ENCODE measurements at places on chromosomes 5 and 9.

DNA sequence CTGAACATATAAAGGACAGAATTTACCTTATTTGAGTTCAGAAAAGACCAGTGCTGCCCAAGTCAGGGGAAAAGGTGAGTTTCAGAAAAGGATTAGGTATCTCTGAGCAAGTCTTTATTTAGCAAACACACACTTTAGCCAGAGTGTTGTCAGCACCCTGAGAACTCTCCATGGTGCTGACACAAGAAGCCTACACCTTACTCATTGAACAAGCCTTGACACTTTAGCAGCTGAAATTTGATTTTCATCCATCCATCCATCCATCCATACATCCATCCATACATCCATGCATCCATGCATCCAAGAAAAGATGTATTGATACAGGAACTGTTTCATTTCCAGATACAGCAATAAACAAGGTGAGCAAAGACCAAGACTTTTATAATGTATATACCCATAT, 311.2 kb downstream of the TRIM32 start:
- no peak for DNase-seq

- no peak for DNase-seq
Observed at GRCh38 chr5:94545870-94546625, 72.4 kb downstream of the KIAA0825 start.

DNA sequence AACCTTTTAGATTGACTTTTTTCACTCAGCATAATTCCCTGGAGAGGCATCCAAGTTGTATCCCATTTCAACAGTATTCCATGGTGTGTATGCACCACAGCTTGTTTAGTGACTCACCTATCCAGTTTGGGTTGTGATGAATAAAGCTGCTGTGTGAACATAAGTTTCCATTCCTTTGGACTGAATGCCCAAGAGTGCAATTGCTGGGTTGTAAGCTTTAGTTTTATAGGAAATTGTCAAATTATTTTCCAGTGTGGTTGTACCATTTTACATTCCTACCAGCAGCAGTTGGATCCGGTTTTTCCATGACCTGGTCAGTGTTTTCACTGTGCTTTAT, 60.9 kb upstream of the TMED7 start:
- DNase-seq, result no peak

GRCh38 chr5:44388321-44389089, 715 bp downstream of the FGF10 start:
- DNase-seq, result no peak

GRCh38 chr5:133147411-133147810, 95.6 kb downstream of the HSPA4 start:
- no peak for DNase-seq

DNA sequence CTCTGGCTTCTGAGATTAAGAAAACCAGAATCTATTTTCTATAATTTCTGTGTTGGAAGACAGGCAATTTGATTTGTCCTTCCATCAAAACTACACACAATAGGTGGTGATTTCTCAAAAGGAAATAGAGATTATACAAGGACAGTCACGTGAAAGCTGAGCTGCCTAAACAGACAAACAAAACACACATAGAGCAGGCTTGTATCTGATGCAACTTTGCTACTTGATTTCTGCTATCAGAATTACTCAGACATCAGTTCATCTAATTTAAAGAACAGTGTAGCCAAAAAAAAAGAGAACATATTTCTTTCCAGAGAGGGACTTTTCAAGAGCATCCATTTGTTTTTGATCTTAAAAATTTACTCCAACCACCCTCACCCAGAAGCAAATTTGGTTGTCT, 2128.3 kb upstream of the C9orf72 start:
- DNase-seq, result no peak

DNA sequence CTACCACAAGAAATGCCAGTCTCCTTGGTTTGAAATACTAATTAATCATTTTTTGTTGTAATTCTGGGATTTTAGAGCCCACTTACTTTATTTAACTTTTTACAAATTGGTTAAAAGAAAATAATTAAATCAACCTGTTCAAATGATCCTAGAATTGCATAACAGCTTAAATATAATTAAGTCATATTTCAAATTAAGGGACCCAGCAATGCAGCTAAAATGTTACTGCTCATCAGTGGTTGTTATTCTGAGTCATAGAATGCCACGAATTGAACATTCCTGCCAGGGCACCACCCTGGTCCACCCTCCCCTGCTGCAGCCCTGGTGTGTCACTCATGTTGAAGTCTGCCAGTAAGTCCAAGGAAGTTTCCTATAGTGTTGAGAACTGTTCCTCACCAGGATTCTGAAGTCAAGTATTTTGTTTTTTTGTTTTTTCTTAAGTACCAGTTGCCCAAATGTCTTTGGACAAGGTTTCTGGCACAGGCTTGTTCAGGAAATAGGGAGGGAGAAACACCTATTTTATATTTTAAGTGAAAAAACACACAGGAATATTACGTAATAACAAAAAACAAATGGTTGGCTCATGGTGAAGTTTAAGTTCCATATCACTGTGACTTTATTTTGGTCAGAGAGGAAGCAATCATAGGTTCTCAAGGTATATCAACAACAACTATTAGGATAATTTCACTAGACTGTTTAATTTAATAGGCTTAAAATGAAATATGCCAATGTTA, 4.3 kb upstream of the ITGA1 start:
- no peak for DNase-seq

DNA sequence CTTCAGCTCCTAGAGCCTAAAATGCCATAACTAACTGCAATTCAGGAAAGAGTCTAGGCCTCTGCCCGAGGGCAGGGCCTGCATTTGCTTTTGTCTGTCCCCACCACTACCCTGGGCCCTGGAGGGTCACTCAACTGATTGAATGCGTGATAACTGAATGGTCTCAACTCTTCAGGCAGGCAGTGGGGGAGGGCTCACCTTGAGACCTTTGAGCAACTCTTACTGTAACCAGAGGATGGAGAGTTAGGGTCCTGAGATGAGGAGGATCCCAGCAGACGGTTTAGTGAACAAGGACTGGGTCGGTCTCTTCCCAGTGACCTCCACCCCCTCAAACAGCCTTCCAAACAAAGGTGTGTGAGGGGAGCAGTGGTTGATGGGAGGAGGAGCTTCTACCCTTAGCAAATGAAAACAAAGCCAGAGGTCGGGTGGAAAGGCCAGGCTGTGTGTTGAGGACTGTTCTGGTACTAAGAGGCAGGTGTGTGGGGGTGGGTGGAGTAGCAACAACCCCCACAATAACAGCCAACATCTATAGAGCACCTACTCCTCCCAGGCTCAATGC, 59.4 kb downstream of the CXXC5 start:
- DNase-seq, result no peak

DNA sequence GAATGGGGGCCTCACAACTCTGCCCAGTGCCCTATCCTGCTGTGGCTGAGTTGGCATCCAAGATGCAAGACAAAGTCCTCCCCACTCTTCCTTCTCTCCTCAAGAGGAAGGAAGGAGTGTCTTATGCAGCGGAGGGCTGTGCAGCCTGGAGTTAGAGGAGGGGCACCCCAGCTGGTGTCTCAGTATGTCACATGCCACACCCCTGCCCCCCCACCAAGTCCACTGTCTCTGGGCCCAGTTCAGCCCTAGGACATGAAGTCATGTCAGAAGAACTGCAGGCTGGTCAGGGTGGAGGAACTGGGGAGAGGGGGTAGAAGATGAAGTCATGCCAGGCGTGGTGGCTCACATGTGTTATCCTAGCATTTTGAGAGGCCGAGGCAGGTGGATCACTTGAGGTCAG, 28.0 kb upstream of the SLC28A3 start:
- DNase-seq, result no peak

- no peak for DNase-seq
Observed at GRCh38 chr9:4982721-4983482, 2.2 kb upstream of the JAK2 start.

- no peak for DNase-seq
Observed at GRCh38 chr9:38038307-38039089, 30.5 kb downstream of the SHB start.

DNA sequence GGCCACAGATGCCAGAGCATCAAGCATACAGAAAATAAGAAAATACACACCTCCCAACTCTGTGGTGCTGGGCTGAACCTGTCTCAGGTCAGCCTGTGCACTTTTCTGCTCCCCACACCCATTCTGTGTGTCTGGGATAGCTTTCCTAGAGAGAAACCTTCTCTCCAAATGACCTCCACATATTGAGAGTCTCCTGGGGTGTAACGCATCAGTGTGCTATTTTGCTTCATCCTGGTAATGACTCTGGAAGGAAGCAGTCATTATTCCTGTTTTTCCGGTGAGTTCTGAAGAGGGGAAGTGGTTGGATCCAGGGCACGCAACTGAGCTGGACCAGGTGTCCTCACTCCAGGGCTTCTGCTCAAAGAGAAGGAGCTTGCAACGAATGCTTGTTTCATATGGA, 73.2 kb upstream of the SH3PXD2B start:
- DNase-seq, result no peak

- no peak for DNase-seq
Observed at GRCh38 chr9:36280989-36281388, 22.7 kb upstream of the GNE start.
